ENCODE measurements at places on chromosomes 16 and 17.
A peak's percentile ranks its signal among the peaks of the same experiment; 100 is the strongest.

- DNase-seq: peak; percentile 46
Observed at GRCh38 chr17:19004421-19005136, at the start of gene FAM83G. TSS of gene FAM83G (minus strand) at chr17:19004764. CDS start at chr17:19004041, 723 bp downstream.

DNA sequence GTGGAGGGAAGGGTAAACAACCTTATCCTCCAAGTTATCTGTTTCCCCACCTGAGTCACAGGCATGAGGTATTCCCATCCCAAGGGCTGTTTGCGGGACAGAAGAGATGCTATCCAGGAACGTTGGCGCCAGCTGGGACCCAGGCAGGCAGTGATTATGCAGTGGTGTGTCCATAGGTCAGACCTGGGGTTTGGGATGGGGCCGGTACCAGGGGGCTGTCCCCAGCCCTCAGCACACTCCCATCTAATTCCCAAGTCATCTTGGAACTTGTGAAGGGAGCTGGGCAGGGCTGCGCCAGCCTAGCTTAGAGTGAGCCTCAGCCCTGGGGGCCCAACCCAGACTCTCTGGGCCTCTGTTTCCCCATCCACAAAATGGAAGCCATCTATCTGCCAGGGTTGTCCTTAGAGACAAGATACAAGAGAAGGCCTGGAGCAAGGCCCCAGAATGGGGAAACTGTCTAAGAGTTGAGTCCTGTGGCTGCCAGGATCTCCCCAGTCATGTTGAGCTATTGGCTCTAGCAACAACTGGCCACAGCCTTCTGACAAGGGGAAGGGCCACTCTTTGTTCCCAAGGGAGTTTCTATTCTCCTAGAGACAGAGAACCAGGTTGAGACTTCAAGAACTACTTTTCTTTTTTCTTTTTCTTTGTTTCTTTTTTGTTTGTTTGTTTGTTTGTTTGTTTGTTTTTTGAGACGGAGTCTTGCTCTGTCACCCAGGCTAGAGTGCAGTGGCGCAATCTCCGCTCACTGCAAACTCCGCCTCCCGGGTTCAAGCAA is 9.8 kb upstream of the JUP start:
- DNase-seq: no peak

DNA sequence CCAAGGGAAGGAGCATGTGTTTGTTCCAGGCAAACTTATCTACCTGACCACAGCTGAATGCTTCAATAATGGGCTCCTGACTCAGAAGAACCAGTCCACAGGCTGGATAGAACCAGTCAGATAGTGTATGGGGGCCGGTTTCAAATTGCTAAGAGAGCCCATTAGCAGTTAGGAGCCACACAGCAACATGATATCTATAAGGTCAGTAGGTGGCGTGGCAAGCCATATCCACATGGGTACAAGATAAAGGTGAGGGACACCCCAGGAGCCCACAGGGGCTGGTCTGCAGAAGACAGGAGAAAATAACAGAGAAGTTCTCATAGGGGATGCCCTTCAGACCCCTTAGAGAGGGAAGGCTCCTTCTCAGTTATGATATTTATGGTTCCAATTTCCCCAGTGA is 31.6 kb upstream of the CDRT15 start:
- no peak for DNase-seq

- no peak for DNase-seq
Observed at GRCh38 chr17:37643869-37644268, 623 bp upstream of the DDX52 start.

- DNase-seq: no peak
Observed at GRCh38 chr17:78818932-78819331, 21.7 kb downstream of the USP36 start.

DNA sequence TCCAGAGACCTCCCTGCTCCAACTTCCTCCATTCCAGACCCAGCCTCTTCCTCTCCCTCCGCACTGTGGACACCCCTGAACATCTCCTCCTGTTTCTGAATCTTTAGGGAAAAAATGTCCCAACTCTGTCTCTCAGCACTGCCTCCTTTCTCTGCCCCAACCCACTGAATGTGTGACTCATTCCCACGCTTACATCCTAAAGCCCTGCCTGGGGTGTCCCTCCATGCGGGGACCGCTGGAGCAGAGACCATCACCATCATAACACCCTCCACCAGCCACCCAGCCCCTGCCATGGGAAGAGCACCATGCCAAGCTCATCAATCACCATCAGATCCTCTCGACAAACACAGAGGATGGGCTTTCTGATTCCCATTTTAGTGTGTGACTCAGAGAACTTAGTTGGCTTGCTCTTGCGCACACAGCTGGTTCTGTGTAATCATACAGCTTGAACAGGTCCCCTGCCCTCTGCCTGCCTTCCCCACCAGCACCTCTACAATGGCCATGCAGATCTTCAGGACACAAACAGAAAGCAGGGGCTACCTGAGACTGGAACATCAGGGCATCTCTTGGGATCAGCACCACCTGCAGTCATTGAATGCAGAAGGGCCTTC is 10.7 kb downstream of the RPRML start:
- no peak for DNase-seq

DNA sequence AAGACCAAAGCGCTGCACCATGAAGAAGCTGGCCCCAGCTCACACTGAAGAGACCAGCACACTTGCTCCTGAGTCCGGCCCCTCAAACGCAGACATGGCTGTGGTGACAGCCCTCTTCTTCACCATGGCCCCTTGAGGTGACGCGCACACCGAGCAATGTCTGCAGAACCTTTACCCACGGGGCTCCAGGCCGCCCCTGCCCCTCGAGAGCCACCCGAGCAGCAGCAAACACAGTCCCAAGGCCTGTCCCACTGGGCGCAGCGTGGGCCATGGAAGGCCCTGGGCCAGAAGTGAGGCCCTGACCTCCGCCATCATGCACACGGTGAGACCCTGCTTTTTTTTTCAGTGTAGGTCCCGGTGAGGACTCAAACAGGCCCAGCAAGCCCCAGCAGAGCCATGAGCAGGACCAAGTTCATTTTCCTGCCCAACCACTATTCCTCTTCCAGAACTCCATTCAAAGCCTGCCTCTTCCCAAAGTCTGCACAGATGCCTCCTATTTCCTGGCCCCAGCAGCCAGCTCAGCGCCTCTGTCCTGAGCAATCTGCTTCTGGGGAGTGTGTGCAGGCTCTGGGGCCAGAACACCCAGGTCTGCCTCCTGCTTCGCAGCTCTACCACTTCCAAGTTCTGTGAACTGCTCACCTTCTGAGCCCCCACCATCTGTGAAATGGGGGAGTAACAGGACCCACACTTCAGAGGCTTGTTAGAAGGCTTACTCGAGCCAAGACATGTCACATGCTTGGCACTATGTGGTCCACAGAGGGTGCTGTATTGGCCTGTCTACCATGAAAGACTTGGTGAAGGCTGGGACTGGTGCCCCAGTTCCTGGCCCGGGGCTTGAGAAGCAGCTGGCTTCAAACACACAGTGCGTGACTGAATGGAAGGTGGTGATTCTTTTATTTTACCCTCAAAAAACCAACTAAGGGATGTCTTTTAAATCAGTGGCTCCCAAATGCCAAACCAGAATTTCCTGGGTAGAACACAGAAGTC is 35.7 kb upstream of the GSG1L start:
- DNase-seq: no peak

GRCh38 chr17:55116440-55116914 is 147.9 kb downstream of the STXBP4 start:
- no peak for DNase-seq

Measured in hematopoietic multipotent progenitor cell treated with erythropoietin and hydrocortisone succinate and interleukin-3 and kit ligand, for 15 days (in vitro differentiated cells).